Muscle of leg (tissue), 16 donors: ENCODE measurements at places on chromosomes 2 and 18.

DNA sequence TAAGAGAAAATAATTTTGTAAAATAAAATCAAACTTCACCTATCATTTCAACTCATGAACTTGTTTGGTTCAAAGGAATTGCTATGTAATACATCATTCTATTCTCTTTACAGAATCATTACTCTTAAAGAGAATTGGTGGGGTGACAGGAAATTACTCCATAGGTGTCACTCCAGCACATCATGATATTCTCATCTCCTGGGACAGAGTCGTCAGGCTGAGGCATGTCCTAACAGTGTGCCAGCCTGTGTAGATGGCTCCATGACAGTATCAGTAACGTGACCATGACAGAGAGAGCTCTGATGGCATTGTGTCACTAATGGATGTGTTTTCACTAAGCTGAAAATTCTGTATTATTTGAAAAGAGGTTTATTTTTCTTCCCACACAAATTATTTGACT is 13.9 kb downstream of the SPATS2L start:
- no peak for DNase-seq

GRCh38 chr2:240374085-240374907 is 61.2 kb upstream of the GPC1 start:
- DNase-seq = peak; percentile 76

DNA sequence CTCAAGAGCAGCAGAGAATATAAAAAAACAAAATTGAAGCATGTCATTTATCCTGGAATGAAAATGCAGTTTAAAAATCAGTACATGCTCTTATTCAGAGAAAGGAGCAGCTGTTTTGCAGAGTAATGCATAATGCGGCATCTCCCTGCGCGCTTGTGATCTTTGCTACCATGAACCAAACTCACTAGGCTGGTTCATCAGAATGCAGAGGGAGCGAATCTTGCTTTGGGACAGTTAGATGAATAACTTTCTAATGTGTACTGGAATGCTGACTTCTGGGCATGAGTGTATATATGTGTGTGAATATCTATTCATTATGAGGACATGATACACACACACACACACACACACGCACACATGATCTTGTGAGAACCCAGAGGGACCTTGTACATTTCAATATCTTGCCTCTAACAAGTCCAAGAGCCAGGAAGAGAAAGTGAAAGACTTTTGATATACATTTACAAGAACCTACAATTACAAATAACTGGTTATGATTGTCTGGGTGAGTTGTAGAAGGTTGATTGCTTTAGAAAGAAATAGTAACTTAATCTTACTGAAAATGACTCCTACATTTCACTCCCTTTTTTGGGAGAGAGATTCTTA is 54.1 kb upstream of the THOC1 start:
- DNase-seq = no peak

- no peak for DNase-seq
Observed at GRCh38 chr2:88184762-88185161, 14.6 kb downstream of the THNSL2 start.

DNA sequence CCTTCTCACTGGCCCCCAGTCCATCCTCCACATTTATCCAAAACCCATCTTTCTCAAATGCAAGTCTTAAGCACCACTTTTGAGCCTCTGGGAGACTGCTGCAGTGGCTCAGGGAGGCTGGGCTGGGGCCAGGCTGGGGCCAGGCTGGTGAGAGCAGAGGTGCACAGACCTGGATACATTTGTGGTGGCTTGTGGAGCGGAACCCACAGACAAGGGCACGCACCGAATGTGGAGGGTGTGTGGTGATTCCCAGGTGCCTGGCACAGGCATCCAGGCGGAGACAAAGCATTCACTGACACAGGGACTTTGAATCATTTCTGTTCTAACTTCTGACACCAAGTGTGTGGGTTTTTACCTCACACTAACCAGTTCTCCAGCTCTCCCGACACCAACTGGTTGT is 42.2 kb upstream of the MGAT4A start:
- DNase-seq = no peak

DNA sequence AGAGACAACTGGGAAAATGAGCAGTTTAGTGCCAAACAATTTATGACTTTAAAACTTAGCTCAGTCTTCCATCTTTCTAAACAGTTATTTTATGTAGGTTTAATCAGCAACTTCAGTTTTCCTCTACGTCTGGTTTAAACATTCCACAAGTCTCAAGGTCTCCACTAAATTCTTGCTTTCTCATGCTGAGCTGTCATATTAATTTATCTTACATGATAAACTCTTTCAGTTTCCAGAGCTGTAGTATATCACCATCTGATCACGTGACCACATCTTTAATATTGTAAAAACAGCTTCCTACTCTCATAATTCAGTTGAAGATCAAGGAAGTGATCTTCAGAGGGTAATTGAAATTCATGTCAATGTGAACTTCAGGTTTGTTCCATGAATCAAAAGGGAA is 158.6 kb downstream of the ZNF804A start:
- no peak for DNase-seq

DNA sequence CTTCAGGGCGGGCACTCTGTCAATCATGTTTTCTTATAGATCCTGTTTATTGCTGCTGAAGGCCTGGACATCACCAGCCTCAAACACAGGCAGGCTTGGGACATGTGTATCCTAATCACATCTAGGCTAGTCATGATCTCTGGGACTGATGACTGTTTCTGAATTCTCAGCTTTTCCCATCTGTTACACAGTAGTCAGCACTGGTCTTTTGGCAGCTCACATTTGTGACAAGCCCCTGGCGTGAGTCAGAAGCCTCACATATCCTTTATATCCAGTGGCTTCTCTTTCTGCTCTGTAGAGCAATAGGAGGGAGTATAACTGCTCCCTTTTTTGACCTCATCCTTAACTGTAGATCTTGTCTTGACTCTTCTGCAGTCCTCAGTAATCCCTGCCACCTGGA is 4.5 kb downstream of the SEMA4F start:
- DNase-seq = no peak

- DNase-seq = peak; percentile 29
Observed at GRCh38 chr18:69845593-69846506, 101.8 kb downstream of the CD226 start.

- no peak for DNase-seq
Observed at GRCh38 chr2:220219371-220219770, 591.9 kb downstream of the SLC4A3 start.

- DNase-seq = no peak
Observed at GRCh38 chr2:68404893-68405799, 40.1 kb downstream of the PLEK start.

DNA sequence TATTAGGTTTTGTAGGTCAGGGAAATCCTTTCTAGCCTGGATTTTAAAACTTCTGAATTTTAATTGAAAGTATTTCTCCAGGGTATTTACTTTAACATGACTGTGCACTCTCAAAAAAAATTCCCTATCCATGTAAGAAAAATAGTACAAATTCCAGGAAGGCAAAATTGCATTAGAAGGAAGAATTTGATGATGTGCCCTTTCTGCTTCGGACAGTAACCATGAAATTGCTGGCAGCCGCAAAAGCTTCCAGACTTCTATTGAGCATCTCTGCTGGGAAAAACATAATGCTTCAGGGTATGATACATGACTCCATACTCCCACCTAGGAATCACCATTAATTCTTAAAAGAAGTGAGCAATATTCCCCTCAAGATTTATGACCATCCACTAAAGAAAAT is 17.2 kb upstream of the KLF7 start:
- no peak for DNase-seq

- no peak for DNase-seq
Observed at GRCh38 chr2:137977790-137978189, 13.5 kb downstream of the HNMT start.

GRCh38 chr2:150122871-150123613 is 364.4 kb downstream of the RND3 start:
- DNase-seq = no peak

DNA sequence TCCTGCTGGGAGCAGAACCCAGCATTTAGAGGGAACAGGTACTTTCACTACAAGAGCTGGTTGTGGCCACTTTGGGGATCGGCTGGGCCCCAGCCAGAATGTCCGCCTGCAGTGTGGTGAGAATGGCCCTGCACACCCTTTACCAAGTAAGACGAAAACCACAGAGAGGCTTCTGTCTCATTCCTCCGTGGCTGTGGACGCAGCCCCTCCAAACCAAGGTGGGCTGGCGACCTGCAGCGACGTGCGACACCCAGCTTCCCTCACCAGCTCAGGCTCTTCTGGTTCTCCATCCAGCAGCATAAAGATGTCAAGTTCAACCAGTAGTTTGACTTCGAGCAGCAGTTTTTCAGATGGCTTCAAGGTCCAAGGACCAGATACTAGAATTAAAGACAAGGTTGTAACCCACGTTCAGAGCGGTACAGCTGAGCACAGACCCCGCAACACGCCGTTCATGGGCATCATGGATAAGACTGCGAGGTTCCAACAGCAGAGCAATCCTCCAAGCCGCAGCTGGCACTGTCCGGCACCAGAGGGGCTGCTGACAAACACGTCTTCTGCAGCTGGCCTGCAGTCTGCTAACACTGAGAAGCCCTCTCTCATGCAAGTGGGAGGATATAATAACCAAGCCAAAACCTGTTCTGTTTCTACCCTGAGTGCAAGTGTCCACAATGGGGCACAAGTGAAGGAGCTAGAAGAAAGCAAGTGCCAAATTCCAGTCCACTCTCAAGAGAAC is 56.2 kb downstream of the WDSUB1 start:
- peak; percentile 44 for DNase-seq

- DNase-seq = no peak
Observed at GRCh38 chr2:197613509-197613987, 61.8 kb downstream of the RFTN2 start.

DNA sequence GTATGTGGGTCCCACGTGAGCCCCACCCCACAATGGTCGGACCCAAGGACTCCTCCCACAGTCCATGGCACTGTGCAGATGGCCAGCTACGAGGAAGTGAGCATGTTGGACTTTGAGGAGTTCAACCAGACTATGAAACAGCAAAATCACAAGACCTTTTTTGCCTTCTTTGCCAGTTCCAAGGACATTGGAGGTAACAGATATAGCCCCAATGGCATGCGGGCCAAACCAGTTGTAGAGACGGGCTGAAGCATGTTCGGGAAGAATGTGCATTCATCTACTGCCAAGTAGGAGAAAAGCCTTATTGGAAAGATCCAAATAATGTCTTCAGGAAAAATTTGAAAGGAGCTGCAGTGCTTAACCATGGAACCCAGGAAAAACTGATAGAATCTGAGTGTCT is 12.6 kb downstream of the DNER start:
- DNase-seq = no peak

- DNase-seq = peak; percentile 25
Observed at GRCh38 chr2:70828914-70829824, 6.4 kb downstream of the CD207 start.

GRCh38 chr18:24317370-24317769 is 80.3 kb downstream of the OSBPL1A start:
- DNase-seq = no peak

DNA sequence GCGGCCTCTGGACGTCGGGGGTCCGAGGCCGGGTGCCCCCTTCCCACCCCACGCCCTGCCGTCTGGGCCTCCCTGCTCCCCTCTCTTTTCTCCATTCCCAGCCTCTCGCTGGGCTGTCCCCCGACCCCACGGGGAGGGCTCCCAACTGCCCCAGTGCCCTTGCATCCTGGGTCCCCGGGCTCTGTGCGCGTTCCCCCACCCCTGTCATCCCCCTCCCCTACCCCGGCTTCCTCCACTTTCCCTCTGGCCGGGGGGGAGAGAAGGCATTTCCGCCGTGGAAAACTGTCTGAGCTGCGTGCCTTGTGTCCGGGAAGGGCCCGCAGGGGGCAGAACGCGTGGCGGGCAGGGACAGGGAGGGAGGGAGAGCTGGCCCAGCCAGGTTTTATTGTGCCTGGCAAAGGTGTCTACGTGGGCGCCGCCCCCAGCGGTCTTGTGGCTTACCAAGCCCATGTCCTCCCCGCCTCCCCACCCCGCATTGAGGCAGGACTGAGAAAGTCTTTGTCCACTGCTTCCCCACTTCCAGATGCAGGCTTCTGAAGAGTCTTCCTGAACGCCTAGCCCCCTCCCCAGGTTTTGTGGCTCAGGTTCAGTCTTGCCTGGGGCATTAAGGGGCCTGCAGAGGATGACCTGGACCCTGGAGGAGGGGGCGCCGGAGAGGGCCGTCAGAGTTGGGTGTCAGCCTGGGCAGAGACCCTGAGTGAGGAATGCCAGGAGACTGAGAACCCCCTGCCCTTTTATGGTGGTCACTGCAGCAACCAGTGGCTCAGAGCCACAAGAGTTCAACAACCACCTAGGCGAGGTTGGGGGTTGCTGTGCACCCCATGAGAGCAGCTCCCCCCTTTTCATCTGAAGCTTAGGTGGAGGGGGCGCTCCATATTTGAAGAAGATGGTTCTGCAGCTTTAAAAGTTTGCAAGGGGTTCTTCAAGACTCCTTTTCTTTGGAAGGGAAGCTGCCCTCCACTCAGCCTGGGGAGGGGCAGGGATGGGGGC is 1.3 kb downstream of the ITM2C start:
- DNase-seq = peak; percentile 71

- DNase-seq = no peak
Observed at GRCh38 chr2:113206251-113206650, 32.5 kb downstream of the PSD4 start.

- no peak for DNase-seq
Observed at GRCh38 chr18:52348209-52348608, 8.2 kb downstream of the DCC start.

- no peak for DNase-seq
Observed at GRCh38 chr2:28423856-28424605, 31.4 kb downstream of the FOSL2 start.

GRCh38 chr18:3494245-3494526 is 44.2 kb downstream of the TGIF1 start:
- no peak for DNase-seq

DNA sequence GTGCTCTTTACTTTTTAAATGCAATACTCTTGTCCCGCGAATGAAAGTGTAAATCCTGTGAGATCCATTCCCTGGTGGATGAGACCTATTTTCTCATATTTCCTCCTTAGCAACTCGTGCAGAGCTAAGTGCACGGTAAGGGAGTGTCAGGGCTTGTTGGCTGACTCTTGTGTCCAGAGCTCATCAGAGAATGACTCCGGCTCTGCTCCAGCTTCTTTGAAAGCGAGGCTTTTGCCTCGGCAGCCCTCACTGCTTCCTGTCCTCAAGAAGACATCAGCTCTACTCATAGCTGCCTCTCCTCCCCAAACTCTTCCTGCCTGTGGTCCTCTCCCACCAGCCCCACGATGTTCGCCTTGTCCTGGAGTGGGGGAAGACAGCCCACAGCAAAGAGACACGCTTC is 70.7 kb downstream of the LIPG start:
- peak; percentile 78 for DNase-seq

GRCh38 chr2:33425586-33426031 is 50.8 kb upstream of the RASGRP3 start:
- DNase-seq = no peak

GRCh38 chr2:135311268-135311667 is 219.8 kb downstream of the ZRANB3 start:
- no peak for DNase-seq

GRCh38 chr2:182618672-182619079 is 97.4 kb upstream of the DNAJC10 start:
- DNase-seq = no peak

DNA sequence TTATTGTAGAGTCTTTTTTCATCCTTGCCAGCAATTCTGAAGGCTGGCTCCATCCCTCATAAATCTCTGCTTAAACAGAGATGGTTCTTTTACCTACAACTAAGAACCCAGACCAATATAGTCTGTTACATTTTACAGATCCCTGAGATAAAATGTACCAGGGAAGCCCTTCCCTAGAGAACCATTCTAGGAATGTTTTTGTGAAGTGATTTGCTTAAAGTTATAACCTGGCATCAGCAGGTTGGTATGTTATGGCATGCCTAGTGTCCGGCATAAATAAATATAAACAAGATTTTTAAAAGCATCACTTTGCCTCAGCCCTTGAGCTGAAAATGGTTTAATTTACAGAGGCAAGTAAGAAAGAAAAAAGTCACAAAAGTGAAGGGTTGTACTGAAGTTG is 18.5 kb upstream of the NPAS2 start:
- no peak for DNase-seq

- no peak for DNase-seq
Observed at GRCh38 chr2:74051504-74051903, 66.8 kb downstream of the TET3 start.
